ENCODE measurements at places on chromosomes 16 and 17. TPM values are rescaled to one million over a fixed set of nuclear protein-coding genes. Genes with fewer than 3 reads are reported as not detected.

- no peak for DNase-seq
Measured at GRCh38 chr16:57091200-57091974, 996 bp upstream of the CPNE2 start.

DNA sequence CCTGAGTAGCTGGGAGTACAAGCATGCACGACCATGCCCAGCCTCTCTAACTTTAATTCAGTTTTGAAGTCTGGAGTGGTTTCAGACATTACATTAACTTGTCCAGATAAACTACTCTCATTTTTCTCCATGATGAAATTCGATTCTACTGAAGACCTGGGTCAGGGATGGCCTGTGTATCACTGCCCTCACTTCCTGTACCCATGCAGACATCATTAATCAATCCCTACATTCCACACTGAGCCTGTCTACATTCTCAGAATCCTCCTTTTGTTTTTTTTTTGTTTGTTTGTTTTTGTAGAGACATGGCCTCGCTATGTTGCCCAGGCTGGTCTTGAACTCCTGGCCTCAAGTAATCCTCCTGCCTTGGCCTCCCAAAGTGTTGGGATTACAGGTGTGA lies 22.6 kb downstream of the ADCY7 start:
- no peak for DNase-seq

- no peak for DNase-seq
Measured at GRCh38 chr17:61379457-61380216, 20.0 kb upstream of the TBX2 start.

DNA sequence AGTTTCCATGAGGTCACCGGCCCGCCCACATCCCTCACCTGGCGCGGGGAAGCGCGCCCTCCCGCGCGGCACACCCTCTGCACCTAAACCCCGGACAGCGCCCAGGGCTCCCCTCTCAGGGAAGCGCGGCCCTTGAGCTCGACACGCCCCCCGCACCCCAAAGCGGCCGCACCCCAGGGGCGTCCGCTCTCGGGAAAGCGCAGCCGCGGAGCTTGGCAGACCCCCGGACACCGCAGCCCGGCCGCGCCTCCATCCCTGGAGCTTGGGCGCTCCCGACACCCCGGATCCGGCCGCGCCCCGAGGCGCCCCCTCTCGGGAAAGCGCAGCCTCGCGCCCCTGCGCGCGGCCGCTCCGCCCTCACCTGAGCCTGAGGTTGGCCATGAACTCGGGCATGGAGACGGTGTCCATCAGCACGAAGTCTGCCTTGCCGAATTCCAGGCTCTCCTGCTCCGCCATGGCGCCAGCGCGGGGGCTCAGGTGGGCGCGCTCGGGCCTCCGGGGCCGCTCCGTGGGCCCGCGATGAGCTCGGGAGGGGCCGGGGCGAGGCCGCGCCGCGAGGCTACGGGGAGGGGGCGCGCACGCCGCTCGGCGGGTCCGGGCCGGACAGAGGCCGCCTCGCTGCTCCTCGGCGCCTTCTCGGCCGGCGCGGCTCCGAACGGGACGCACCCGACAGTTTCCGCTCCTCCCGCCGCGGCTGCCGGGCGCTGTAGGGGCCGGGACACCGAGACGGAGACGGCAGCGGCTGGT lies at the start of gene MYO1D:
MYO1D (minus strand) TSS at position 708 of the 747 bp plus-strand sequence; CDS start at position 456, 252 bp downstream.
- peak; percentile 33 for DNase-seq

GRCh38 chr16:71526111-71526631 lies at the start of gene CHST4:
Gene CHST4, plus strand, starts transcription at chr16:71526426. Its CDS starts 10,252 bp downstream, at chr16:71536678.
- no peak for DNase-seq

DNA sequence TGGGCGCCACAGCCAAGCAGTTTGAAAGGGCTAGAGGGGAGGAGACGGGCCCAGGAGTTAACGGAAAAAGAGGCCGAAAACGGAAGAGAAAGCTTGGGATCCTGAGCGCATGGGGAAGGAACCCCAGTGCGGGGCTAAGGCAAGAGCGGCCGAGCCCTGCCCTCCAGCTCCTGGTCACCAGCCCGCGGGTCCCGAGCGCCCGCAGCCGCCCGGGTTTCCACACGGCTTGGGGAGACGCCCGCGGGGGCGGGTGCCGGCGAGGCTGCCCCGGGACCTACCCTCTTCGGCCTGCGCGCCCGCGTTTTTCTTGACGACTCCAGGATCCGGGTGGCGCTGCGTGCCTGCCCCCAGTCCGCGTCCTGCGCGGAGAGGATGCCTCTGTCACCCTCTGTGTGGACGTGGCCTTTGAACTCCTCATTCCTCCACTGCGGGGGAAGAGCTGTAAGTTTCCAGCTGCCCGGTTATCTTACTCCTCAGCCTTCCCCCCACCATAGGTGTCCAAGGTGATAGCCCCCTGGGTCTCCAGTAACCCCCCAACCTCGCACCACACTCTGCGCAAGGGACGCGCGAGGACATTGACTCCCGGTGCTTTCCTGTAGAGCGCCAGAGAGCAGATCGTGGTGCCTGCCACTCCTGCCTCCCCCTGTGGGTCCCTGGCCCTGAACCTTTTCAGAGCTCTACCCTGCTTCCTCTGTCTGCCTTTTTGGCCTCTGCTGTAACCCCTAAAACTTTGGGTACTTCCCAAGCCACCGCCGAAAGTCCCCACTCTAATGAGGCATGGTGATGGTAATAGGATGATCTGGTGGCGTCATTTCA lies 1.7 kb upstream of the CDH11 start:
- DNase-seq: no peak

DNA sequence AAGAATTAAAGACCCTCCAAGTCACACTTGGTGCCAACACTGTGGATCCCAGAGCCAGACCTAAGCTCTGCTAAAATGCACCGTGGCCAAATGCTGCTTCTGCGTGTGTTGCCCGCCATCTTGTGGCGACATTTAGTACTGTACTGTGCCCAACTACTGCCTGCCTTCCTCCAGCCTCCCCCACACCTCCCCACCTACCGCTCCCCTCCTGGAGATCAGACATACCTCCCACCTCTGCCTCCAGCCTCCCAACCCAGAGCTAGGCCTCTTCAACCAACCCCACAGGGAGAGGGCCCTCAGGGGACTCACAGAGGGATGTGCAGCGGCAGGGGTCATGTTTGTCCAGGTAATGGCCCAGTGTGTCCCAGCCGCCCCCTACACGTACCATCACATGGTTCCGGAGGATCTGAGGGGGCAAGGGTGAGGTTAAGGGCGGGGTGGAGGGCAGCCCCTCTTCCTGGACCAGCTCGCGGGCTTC lies 5.5 kb downstream of the GAS2L2 start:
- peak; percentile 60 for DNase-seq

DNA sequence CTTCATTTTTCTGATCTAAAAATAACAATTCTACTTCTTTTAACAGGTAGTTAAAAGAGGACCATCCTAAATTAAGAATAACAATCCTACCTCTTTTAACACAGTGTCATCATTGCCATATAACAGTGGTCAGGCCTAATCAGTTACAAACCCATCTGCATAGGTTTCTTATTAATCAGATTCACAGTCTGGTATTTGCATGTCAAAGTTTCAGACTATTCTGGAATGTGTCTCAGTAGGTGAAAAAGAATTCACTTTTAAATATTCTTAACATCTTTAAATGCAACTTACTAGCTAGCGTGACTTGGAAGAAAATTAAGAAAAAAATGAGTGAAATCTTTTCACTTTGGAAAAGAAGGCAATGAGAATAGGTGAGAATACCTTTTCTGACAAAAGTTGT lies 6.8 kb upstream of the KRT12 start:
- no peak for DNase-seq

GRCh38 chr17:15039366-15039765 lies 225.8 kb downstream of the PMP22 start:
- no peak for DNase-seq

- peak; percentile 38 for DNase-seq
Measured at GRCh38 chr17:50198026-50198669, 3.3 kb downstream of the COL1A1 start.

DNA sequence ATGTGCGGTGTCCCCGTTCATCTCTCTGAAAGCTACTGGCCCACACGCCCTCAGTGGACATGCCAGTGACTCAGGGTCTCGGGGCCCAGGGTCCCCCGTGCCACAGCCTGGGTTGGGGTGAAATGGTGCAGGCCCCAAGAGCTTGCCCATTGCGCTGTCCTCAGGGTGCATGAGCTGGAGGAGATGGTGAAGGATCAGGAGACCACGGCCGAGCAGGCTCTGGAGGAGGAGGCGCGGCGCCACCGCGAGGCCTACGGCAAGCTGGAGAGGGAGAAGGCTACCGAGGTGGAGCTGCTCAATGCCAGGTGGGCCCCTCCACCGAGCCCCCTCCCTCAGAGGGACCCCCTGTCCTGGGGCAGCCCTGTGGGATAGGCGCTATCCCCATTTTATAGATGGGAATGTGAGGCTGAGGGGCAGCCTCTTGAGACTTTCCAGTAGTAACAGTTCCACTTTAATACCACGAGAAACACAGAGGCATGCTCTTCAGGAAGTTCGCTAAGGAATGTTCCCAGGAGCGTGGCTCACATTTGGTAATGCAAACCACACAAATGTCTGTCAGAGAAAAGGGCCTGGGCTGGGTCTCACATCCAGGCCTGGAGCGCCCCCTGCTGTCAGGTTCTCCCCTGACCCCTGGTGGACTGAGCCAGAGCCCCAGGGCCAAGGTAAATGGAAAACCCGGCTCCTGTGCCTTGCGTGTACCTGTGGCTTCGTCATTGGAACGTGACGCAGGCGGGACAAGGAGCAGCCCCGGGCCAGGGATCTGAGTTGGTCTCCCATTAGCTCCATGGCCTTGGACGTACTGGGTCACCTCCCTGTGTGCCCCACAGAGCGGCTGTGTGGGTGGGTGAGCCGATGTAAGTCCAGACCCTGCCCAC lies 133.7 kb downstream of the RAB11FIP4 start:
- peak; percentile 90 for DNase-seq

GRCh38 chr17:14334919-14335318 lies 34.0 kb downstream of the HS3ST3B1 start:
- no peak for DNase-seq

DNA sequence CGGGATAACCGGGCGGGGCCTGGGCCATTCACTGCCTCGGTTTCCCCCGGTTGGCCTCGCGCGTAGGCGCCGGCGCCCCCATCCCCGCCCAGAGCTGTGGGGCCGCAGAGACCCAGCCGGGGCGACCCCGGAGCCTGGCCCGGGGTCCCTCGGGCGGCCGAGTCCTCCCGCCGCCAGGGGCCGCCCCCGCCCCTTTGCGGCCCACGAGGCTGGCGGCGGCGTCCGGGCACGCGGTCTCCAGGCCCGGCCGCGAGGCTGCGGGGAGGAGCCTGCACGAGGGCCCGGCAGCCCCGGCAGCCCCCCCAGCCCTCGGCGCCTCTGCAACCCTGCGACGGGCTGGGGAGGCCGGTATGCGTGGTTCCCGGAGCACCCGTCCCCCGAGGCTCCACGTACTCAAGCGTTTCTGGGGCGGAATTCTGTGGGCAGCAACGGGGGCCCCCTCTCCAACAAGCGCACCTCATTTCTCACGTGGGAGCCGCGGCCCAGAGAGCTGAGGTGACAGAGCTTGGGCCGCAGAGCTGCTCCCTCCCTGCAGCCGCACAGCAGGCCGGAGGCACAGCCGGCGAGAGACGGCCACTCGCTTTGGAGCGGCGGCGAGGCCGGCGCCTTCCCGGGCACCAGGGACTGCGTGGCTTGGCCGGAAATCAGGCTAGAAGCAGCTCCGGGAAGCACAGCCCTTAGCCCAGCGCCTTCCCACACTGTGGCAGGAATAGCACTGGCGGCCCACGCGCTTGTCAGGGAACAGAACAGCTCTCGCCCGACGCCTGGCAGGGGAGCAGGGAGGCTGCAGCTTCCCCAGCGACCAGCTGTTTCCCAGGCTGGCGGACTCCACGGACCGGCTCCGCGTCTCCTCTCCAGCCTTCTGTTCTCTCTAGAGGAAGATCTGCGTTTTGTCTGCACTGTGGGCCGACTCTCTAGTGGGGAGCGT lies 867 bp upstream of the LIMD2 start:
- peak; percentile 42 for DNase-seq

DNA sequence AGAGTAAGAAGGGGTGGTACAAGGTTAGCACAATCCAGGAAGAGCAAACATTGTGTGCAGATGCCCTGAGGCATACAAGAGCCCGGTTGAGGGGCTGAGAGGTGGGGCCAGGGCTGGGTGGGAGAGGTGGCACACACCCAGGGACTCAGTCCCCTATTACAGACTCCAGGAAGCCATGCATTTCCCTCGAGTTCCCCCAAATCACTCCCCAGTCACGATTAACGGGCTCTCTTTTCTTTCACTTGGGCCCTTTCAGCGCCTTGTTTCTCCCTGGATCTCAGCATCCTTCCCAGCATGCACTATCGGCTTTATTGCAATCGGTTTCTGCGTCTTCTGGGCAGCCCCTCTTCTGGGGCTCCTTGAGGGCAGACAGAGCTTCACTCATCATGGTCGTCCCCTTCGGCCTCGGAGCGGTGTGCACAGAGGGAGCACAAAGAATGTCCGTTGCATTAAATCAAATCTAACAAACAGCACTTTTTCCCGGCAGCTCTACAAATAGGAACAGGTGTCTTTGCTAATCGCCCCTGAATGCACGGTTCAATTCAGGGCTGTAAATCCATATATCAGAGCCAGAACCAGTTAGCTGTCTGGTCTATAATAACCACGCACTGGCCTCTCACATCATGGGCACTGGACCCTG lies 184.6 kb upstream of the HSBP1 start:
- no peak for DNase-seq

- DNase-seq: no peak
Measured at GRCh38 chr17:15957206-15957605, 12.3 kb downstream of the ADORA2B start.

DNA sequence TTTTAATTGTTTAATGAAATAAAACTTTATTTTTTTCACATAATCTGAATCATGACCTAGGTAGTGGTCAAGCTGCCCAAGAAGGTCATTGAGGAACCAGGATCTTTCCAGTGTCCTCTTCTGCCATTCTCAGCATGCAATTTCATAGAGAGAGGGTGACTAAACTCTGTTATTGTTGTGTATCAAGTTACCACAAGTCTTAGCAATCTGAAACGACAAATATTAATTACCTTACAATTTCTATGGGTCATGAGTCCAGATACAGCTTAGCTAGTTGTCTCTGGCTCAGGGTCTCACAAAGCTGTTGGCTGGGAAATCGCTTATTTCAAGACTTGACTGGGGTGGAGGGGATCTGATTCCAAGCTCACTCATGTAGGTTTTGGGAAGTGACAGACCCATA lies 37.6 kb downstream of the FTO start:
- DNase-seq: no peak

GRCh38 chr17:32604966-32605365 lies 118.2 kb downstream of the CDK5R1 start:
- DNase-seq: no peak

GRCh38 chr17:80498242-80498919 lies 22.0 kb upstream of the NPTX1 start:
- DNase-seq: no peak

GRCh38 chr16:75087375-75087979 lies 29.1 kb downstream of the LDHD start:
- no peak for DNase-seq

DNA sequence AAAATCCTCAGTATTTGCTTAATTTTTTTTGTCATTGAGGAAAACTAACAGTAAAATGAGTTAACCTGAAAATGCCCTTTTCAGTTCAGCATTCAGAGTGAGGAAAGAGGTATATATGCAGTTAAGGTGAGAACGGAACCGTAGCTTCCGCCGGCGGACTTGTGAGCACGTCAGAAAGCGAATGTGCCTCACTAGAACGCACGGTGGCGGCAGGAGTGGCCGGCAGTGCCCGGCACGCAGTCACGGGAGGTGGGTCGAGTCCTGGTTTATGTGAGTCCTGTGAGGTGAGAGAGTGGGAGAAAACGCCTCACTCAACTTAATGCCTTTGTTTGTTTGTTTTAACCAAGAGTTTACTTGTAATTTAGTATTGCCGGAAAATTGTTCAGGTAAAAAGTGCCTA lies 6.1 kb downstream of the SEC14L1 start:
- DNase-seq: no peak

ALOXE3 gene
- 1.2 TPM for total RNA-seq

CHD9NB gene
- not detected for total RNA-seq

MYH13 gene
- total RNA-seq: not detected

TMIGD1 gene
- not detected for total RNA-seq

OR3A3 gene
- total RNA-seq: not detected

All from T-cell (primary cell).